CD4-positive, alpha-beta T cell treated with Interleukin-17A for 1 hour (primary cell): ENCODE measurements at places on chromosomes 5 and 9.

- DNase-seq, result no peak
These were observed 55.7 kb upstream of the CARTPT start for GRCh38 chr5:71663191-71663969.

DNA sequence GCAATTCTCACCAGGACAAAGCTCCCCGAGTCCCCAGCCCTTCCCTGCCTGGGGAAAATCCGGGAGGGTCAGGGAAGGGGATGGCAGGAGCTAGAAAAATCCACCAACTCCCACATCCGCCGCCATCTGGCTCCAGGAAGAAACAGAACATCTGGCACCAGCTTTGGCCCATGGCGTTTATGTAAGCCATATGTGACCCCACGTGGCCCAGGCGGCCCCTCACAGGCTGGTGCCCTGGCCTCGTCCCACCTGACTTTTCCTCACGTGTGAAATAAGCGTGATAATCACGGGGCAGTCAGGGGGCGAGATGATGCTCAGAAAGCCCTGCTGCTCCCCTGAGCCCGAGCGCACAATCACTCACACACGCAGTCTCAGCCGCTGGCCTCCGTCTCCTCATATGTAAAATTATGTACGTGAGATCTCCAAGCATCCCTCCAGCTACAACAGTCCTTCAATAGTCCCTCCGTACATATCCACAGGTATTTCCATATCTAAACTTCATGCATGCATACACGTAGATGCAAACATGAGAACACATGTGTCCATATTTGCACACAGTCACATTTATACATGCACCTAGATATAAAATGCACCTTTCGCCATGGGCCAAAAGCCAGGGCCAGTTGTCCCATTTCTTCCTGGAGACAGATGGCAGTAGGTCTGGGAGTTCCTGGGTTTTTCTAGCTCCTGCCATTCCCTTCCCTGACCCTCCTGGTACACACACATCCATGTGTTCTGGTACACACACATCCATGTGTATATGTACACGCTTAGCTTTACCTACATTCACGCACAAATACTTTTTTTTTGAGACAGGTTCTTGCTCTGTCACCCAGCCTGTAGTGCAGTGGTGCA, 28.9 kb downstream of the PLPP7 start:
- no peak for DNase-seq

GRCh38 chr9:2213830-2214468, 198.8 kb downstream of the SMARCA2 start:
- no peak for DNase-seq

DNA sequence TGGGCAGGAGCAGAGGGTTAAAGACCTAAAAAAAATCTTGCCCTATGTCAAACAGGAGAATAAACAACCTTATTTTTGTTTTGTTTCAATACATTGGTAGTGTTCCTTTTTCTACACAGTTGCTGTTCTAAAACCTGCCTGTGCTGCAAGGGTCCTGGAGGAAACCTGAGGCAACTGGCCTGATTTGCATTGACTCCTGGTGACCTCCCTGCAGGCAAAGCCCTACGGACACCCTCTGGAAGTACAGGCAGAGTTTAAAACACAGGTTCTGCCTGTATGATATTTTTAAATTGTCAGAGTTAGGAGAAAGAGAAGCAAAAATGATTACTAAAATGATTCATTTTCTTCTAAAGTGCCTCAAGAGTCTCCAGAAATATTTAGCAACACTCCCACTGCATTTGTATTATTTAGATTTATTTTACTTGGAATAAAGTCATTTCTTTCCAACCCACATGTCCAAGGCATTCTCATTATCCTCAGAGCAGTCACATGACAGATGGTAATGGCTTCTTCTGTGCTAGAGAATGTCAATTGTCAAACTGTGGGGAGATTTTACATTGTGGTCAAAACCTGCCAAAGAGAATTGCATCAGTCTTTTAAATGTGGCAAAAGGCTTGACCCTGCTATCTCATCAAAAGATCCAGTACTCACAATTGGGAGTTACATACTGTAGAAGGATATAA, 559.6 kb downstream of the CETN3 start:
- no peak for DNase-seq

DNA sequence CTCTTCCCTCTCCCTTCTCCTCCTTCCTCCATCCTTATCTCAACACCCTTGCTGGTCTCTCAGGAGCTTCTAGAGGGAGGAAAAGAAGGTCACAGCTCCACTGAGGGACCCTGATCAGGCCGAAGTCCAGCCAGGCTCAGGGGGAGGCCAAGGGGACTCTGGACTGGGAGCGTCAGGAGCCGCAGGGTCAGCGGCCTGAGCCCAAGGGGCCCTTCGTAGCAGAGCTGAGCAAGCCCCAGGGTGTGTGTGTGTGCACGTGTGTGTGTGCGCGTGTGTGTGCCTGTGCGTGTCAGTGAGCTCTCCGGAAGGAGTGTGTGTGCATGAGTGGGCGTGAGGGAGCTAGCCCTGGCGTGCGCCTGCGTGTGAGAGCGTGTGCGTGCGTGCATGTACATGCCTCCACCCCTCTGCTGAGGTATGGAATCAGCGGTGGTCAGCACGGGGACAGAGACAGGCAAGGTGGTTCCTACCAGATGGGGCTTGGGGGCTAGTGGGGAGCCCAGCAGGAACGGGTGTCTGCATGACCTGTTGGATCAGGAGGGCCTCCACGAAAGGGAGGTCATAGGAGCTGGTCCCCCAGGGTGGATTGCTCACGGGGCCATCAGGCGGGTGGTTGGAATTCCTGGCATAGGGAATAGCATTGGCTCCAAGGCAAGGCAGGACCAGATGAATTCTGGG, 10.0 kb upstream of the AGPAT2 start:
- DNase-seq, result no peak

- DNase-seq, result no peak
These were observed 186.8 kb downstream of the TMEM161B start for GRCh38 chr5:88081877-88082276.

DNA sequence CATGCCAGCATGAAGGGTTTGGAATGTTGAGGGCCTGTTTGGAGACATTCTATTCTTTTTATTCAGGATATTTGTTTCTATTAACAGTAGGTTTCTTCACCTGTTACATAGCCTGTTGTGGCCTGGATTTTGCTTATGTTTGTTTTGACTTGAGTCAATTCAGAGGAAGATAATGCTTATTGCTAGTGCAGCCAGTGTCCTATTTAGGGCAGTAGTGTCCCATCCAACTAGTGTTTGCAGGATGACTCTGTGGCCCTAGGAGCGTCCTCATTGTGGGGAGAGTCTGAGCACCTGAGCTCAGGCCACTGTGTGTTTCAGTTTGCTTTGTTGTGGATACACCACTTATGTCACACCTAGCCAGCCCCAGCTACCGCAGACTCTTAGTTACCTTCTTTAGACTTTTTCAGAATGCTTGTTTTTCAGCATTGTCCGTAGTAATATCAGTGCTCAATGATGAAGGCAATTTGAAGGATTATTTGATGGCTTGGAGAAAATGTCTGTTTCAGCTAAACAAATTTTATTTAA, 90.3 kb downstream of the ARHGEF28 start:
- DNase-seq, result no peak

GRCh38 chr5:134258896-134259295, 33.0 kb upstream of the PPP2CA start:
- DNase-seq, result no peak

GRCh38 chr5:74529101-74529500, 111.4 kb downstream of the ENC1 start:
- DNase-seq, result no peak

GRCh38 chr9:29697011-29697410, 2123.7 kb upstream of the C9orf72 start:
- DNase-seq, result no peak

DNA sequence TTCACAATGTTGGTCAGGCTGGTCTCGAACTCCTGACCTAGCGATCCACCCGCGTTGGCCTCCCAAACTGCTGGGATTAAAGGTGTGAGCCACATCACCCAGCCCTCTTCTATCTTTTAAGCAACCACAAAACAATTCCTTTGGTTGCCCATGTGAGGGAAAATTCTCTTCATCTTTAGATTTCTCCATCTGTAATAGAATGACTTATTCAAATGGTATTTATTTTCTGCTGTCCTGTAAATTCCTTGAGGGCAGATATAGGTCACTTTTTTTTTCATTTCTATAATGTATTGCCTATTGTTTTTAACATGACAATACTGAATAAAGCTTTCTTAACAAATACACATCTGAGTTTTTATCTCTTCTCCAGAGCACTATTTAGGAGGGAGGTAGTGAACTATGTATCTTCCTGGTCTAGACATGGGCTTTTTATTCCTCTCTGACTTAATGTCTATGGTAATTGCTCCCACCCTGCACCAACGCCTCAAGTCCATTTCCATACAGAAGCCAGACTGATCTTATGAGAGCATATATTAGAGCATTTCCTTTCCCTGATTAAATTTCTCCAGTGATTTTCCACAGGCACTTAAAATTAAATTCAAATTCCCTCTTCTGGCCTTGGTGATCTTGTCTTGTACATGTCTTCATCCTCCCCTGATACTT, 595.6 kb downstream of the CAAP1 start:
- DNase-seq, result no peak

DNA sequence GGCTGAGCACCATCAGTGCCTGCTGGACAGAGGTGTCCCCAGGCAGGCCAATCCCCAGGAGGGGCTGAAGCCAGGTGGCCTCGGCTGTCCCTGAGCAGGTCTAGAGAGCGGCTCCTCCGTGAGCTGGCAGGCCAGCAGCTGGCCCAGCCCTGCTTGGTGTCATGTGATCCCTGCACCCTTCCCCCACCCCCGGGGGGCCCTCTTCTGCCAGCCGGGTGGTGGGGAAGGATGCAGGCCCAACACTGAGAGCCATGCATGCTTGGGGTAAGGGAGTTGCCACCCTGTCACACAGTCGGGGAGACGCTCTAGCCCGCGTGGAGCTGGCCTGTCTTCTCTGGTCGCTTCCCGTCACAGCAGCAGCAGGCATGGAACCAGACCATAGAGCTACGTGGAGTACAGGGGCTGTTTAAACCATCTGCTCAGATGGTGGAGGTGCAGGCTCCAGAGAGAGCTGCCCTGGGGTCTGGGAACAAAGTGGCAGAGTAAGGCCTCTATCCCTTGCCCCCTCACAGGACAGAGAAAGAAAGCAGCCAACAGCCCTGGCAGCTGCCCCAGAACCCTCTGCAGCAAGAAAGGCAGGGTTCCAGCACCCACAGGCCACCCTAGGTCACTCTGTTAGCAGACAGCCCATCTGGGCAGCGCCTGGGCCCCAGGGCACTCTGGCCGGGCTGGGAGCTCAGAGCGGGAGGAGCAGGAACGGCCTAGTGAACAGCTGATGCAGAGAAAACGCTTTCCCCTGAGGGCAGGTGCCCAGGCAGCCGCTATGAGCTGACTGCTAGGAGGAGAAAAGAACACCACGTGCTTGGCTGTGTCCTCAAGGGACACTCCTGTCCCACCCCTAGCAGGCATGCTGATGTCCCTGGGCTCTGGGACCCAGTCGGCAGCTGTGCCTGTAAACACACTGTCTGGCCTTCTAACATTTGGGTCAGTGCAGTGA, 6.8 kb downstream of the RALGDS start:
- DNase-seq, result no peak

GRCh38 chr9:27282269-27282668, 14.7 kb downstream of the EQTN start:
- no peak for DNase-seq

GRCh38 chr5:111461255-111461671, 51.1 kb downstream of the STARD4 start:
- no peak for DNase-seq

- DNase-seq, result no peak
These were observed 81.5 kb downstream of the NIPBL start for GRCh38 chr5:36957953-36958537.

GRCh38 chr9:114389612-114390368, 2.0 kb upstream of the AKNA start:
- peak; percentile 29 for DNase-seq

DNA sequence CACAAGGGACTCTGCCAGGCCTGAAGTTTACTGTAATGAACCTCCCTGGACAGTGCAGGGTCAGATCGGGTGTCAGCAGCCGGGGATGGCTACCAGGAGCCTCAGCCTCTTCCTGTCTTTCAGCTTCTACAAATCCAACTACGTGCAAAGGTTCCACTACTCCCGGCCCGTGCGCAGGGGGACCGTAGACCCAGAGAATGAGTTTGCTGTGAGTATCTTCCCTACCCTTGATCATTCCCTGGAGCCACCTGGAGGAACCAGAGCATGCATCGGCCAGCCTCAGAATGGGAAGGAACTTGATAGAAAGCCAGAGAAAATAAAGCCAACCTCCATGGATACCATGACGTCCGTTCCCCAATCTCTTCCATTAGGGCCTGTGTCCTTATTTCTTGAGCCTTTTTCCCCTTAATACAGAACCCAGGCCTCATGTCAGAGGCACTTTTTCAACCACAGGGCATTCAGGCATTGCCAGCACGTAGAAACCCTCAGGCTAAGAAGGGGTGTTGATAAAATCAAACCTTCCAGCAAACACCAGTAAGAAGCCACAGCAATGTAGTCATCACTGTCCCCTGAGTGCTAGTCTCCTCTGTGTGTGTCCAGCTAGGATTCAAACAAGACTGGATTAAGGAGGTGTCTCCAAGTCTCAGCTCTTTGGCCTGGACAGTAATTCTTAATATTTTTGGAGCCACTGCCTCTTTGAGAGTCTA, 49.0 kb upstream of the FOXI1 start:
- no peak for DNase-seq

- peak; percentile 40 for DNase-seq
These were observed at the start of gene IL11RA for GRCh38 chr9:34651876-34652601. TSS of gene IL11RA (plus strand) at chr9:34652185. CDS start at chr9:34655218, 3,033 bp downstream.

- DNase-seq, result peak; percentile 45
These were observed 148.7 kb upstream of the ERCC6L2 start for GRCh38 chr9:95726756-95727155.

DNA sequence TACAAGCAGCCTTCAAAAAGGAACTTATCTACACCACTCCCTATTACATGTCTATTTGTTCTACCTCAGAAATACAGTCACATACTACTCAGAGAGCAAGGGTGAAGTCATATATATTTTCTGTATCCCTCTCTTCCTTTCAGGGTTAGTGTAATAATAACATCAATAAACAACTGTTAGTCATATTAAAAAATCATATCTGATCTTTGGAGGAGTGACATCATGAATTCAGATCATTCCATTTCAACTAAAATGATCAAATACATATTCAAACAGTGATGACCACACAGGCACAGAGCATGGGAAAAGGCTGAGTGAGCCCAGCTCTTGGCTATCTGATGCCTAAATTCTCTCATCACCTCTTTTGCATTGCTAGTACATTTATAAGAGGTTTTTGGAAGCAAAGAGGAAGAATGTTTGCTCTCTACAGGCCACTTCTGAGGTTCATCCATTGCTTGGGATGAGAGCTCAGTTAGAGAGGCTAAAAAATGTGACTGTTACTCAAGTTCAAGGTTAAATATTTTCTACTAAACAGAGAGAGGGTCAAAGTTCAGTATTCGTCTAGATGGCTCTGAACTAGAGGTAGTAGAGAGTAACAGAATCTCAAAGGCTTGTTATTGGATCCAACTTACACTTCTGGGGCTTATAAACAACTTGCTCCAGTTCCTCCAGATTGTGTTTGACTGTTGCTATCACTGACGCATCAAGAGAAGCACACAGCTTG, 39.0 kb downstream of the RIGI start:
- DNase-seq, result no peak

- DNase-seq, result no peak
These were observed 34.3 kb downstream of the PTGER4 start for GRCh38 chr5:40714001-40714400.
